ENCODE measurements at places on chromosomes 7 and 10.

GRCh38 chr10:132461103-132461682, 64.2 kb downstream of the PWWP2B start:
- DNase-seq, result no peak

- no peak for DNase-seq
These were observed 2.6 kb downstream of the FAM241B start for GRCh38 chr10:69632516-69633199.

DNA sequence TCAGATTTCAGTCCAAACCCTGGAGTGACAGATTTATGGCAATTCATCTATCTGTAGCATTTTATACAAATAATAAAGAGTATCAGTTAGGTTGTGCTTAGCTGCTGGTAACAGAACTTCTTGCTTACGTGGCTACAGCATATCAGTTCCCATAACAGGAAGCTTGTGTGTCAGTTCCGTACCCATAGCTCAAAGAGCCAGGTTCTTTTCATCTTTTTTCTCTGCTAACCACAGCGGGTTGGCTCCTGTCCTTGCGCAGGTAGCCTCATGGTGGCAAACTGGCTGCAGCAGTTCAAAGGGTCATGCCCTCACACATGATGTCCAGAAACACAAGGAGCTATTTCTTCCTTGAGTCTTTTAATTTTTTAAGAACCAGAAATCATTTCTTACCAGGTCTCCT, 1041.8 kb downstream of the GATA3 start:
- DNase-seq, result no peak

DNA sequence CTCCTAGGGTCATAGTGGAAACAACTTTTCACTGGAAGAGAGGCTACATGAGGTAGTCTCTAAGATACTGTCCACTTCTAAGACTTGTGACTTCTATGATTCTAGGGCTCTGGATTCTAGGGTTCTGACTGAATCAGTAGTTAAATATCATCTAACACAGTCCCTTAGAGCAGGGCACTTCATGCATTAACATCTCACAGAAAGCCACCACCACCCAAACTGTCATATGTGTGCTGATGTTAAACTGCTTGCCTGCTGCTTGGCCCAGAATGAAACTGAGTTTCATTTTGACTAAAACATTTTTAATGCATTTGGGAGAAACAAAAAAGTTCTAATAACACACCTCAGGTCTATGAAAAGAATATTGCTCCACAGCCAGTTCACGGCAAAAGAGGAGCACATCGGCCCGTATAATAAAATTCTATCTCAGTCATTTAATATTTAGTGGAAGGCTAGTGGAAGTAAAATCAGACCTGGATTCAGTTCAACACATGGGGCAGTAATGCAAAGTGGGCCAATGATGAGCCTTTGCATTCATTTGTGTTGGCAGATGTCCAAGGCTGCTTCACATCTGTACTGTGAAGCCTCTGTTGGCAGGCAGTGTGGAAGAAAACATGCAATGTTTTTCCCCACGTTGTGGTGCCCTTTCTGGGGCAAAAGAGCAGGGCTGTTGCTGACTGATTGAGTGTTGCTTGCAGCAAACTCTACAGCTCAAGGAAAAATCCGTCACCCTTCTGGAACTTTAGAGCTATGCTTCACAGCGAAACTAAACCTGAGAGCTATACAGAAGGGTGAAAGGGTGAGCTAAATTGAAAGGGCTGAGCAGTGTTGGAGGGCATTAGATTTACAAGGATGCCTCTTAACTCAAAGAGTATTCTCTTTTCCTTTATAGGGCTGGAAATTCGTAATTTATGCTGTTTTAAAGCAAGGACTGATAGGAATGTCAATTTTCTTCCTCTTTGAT, 33.5 kb upstream of the AUTS2 start:
- DNase-seq, result no peak

DNA sequence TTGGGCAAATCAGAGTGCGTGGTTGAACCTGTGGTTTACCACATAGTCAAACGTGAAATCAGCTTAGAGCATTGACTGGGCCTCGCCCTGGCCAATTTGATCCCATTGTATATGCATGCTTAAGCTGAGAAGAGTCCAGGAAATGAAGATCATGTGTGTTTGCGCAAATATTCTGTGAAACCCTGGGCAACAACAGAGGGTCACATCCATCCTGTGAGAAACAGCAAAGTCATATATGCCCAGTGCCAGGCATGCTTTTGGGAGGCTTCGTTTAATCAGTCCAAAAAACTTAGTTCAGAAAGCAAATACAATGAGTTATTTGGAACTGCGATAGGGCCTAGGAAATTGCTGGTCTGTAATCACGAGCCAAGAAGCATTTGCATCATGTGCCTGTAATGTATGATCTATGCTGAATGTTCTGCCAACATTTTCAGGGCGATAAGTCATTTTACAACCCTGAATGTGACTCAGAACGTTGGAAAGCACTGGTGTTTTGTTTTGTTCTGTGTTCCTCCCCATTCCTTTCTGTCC, 412.1 kb upstream of the CELF2 start:
- DNase-seq, result no peak

GRCh38 chr10:88089498-88089897, 226.1 kb downstream of the PTEN start:
- DNase-seq, result no peak

DNA sequence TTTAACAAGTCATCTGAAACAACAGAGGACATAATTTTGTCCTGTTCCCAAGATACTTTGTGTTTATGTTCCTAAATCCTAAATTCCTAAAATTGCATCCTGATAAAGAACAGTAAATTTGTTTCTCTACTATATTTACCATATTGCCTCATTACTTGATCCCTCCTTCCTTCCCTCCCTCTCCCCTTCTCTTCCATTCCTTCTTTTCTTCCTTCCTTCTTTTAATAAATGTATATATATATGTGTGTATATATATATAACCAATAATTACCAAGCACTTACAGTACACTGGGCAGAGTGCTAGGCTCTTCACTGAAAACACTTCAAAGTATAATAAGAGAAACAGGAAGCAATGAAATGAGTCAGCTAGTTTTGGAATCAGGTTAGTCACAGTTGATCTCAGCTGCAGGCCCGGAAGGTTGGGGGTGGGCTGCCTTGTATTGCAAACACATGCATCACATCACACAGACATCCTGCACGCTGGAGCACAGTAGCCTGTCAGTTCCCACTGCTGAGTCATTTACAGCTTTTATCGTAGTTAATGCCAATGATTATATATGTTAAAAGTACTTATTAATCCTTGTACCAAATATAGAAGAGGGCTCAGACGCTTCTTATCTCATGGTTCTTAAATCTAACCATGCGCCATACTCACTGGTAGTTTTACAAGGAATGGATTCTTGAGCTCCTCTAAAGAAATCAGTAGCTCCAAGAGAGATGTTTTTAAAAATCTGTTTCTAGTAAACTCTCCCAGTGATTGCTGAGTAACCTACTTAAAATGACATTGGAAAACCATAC, 551.7 kb downstream of the GRM8 start:
- DNase-seq, result peak; percentile 92

GRCh38 chr10:100183481-100183880, 2.3 kb downstream of the ERLIN1 start:
- no peak for DNase-seq

DNA sequence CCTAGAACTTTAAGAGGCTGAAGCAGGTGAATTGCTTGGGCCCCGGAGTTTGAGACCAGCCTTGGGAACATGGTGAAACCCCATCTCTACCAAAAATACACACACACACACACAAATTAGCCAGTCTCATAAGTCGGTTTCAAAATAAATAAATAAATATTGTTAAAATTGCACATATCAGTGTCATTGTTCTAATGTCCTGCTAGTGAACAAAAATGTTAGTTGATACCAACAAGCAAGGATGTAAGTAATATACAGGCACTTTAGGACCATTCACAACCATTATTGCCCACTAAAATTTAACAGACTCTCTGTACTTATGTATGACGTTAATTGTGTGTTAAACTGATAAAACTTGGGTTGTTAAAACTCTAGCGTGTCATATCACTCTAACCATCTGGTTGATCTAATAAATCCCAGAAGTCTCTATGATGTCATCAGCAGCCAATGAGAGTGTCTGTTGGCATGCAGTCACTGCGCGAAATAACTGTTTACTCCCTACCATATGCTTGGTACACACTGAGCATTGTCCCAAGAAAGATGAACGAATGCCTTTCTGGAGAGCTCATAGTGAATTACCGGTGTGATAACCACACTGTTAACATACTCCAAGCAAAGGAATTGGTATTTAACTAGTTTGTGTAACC, 30.4 kb upstream of the OTUD1 start:
- DNase-seq, result no peak

DNA sequence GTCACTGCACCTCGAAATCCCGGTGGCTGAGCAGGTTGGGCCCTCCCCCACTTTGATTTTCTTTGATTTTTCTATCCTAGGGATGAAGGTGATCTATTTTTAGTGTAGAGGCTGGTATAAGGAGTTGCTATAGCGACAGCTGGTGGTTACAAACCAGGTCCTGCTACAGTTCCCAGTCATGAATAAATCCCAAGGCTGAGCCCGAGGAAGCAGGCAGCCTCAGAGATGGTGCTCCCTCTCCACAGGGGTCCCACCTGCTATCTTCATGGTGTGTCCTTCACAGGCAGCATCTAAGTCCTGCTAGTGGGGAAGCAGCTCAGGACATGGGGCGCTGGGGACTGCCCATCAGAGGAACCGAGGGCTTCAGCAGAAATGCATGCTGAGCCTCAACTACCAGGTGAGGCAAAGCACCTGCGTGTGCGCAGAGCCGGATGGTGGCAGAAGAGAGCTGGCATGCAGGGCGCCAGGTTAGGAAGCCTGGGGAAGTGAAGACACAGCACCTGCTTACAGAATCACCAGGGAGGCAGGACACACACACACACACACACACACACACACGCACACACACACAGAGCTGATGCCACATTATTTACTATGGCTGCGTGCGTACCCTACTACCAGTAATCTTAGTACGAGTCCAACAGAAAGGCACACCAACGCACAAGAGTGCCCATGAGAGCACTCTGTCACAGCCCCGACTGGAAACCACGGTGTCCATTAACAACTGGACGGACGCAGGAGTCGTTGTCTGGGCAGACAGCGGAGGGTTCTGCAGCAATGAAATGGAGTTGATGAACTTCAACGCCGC, 150.9 kb downstream of the PRKAG2 start:
- no peak for DNase-seq

- no peak for DNase-seq
These were observed 15.5 kb downstream of the MAPK8 start for GRCh38 chr10:48322017-48322416.

GRCh38 chr7:121919986-121920385, 47.0 kb downstream of the PTPRZ1 start:
- DNase-seq, result no peak

DNA sequence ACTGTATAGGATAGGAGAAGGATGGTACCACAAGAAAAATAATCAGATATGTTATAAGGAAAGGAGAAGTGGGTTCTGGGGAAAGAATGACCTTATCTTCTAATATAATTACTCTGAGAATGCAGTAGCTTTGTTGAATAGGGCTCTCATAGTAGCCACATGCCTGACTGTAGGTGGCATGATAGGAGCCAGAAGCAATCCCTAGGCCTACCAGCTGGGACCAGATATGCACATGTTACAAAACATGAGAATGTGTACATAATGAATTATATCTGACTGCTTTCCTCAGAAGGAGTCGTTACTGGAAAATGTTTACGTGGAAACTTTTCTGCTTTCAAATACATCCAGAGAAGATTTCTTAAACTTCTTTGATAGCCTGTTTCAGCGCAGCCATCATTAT, 53.2 kb upstream of the FAM3C start:
- no peak for DNase-seq

DNA sequence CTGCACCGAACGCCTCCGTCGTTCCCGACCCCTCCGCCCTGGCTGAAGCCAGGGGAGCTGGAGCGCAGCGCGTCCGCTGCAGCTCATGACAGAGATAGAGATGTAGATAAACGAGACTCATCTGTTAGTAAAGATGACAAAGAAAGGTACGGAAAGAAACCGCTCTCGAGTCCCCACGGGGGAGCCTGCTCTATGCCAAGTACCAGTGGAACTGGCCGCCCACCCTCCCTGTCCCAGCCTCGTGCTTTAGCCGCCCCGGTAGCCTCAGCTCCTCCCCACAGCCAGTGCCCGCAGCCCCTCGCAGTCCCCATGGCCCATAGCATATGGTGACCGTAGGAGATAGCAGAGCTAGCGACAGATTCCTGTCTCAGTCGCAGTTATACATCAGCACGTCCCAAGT, 344.7 kb upstream of the GALNT17 start:
- no peak for DNase-seq

DNA sequence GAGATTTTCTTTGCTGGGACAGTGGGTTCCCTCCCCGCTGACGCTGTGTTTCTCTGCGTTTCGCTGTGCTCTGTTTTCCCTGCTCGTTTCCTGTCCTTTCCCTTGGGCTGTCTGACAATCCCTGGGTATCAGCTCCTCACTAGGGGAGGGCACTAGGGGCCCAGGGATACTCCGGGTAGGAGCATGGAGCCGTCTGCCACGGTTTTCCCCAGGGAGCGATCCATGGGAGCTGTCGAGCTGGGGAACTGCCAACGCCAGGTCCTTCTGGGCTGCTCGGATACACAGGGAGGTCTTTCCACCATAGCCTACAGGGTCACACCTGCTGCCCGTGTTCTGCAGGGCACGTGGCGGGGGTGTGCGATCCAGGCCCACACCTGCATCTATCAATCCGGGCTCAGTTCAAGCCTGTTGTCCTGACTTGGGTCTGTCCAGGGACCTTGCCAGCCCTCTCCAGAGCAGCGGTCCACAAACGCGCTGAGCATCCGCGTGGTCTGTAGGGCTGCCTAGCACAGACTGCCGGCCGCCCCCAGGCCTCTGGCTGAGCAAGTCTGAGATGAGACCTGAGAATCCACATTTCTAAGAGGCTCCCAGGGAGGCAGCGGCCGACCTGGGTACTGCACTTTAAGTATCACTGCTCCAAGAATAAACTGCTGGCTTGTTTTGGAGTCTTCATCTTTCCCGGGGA, 263.1 kb downstream of the ELFN1 start:
- DNase-seq, result no peak

- DNase-seq, result no peak
These were observed 4.8 kb upstream of the RAPGEF5 start for GRCh38 chr7:22361795-22362194.

Measured in glomerular endothelial cell (primary cell).